Breast epithelium (tissue), 4 donors: ENCODE measurements at places on chromosomes 12 and 14. TPM values are rescaled to one million over a fixed set of nuclear protein-coding genes. Genes with fewer than 3 reads are reported as not detected.

- H3K36me3 ChIP-seq = no peaks in the 10 kb centered on the region
- no peak for DNase-seq
- peak overlapping the region; percentile 91 for H3K27ac ChIP-seq
- H3K4me1 ChIP-seq = peaks cover 13% of the 10 kb centered on the region
- no peaks in the 10 kb centered on the region for H3K27me3 ChIP-seq
- no peak overlapping the region for H3K4me3 ChIP-seq
Observed at GRCh38 chr12:110246636-110247339, 34.3 kb upstream of the ATP2A2 start.

The PRORP gene
- total RNA-seq = 25.2 TPM

- H3K4me3 ChIP-seq = no peak overlapping the region
- no peaks in the 10 kb centered on the region for H3K36me3 ChIP-seq
- H3K27ac ChIP-seq = no peak overlapping the region
Observed at GRCh38 chr14:93047661-93048060, 68.1 kb downstream of the ITPK1 start.

DNA sequence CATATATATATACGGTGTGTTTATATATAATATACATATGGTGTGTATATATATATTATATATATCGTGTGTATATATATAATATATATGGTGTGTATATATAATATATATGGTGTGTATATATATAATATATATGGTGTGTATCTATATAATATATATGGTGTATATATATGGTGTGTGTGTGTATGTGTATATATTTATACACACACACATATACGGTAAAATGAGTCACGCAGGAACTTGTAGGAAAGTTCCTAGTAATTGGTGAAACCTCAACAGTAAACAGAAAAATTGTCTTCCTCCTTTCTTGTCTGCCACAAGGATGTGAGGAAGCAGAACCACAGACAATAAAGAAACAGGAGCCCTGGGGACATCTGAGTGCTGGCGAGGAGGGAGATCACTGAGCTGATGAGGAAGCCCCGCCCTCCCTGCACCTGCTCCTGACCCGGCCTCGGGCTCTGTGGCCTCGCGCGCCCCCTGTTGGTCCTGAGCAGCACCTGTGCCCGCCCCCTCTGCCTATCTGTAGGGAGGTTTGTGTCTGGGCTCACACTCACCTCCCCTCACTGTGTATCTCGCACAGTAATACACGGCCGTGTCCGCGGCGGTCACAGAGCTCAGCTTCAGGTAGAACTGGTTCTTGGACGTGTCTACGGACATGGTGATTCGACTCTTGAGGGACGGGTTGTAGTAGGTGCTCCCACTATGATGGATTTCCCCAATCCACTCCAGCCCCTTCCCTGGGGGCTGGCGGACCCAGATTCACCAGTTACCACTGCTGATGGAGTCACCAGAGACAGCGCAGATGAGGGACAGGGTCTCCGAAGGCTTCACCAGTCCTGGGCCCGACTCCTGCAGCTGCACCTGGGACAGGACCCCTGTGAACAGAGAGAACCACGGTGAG, 1079.4 kb downstream of the TMEM121 start:
- no peak for DNase-seq
- no peaks in the 10 kb centered on the region for H3K27me3 ChIP-seq
- H3K4me3 ChIP-seq = no peak overlapping the region
- no peaks in the 10 kb centered on the region for H3K4me1 ChIP-seq
- no peaks in the 10 kb centered on the region for H3K36me3 ChIP-seq
- H3K27ac ChIP-seq = no peak overlapping the region

GRCh38 chr12:67452119-67452805, 183.1 kb downstream of the CAND1 start:
- no peaks in the 10 kb centered on the region for H3K4me1 ChIP-seq
- DNase-seq = no peak
- no peak overlapping the region for H3K27ac ChIP-seq

The C14orf39 gene
- 0.33 TPM for total RNA-seq

The GALNT16 gene
- total RNA-seq = 8.8 TPM

The VWF gene
- total RNA-seq = 117 TPM

GRCh38 chr12:132624910-132625630, 6.5 kb downstream of the P2RX2 start:
- no peak for DNase-seq
- H3K27ac ChIP-seq = no peak overlapping the region
- peaks cover 4% of the 10 kb centered on the region for H3K27me3 ChIP-seq
- peaks cover 3% of the 10 kb centered on the region for H3K4me1 ChIP-seq

The PLEK2 gene
- total RNA-seq = not detected

GRCh38 chr14:61151251-61151650, 129.9 kb downstream of the TMEM30B start:
- no peaks in the 10 kb centered on the region for H3K36me3 ChIP-seq
- no peak overlapping the region for H3K27ac ChIP-seq
- H3K27me3 ChIP-seq = no peaks in the 10 kb centered on the region
- peaks cover 4% of the 10 kb centered on the region for H3K4me1 ChIP-seq
- no peak for DNase-seq
